ENCODE measurements at places on chromosomes 4 and X.
A peak's percentile ranks its signal among the peaks of the same experiment; 100 is the strongest.

DNA sequence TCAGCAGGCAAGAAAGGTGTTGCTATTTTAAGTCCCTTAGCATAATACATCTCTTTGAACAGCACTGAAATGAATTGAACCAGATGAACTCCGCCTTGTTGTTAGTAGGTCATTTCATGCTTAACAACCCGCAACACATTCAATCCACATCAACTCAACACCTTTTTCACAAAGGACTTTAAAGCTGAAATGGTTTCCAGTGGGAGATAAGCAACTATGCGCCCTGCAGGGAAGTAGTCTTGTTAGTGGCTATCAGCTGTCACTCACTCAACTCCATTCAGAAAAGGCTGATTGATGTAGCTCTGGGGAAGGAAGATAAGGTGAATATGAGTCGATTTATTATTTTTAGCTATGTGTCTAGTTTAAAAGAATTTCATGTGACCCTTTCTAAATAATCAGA lies 46.0 kb downstream of the ATP8A1 start:
- no peak for DNase-seq

DNA sequence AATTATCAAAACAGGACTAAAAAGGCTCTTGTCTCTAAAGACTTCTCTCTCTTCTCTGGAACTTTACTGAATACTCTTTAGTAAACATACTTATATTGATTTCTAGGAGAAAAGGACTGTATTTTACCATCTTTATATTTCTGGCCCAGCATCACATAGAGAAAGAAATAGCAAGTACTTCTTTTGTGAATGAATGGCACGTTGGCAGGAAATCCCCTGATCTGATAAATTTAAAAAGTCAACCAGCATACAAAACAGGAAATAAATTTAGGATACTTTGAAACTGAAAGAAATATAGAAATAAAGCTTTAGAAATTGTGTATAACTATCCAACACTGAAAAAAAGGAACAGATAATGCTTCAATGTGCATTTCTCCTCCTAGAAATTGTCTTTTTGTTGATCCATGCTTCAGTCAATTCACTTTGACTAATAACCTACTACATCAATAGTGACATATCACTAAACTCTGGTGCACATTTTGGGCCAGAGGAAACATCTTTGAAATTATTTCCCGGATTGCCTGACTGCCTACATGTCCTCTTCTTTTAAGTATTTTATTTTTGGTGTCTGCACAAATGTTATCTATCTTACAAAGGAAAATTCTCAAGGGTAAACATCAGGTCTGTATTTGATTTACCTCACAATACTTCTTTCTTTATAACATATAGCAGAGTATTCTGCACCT lies 183.5 kb upstream of the FSTL5 start:
- DNase-seq: no peak

DNA sequence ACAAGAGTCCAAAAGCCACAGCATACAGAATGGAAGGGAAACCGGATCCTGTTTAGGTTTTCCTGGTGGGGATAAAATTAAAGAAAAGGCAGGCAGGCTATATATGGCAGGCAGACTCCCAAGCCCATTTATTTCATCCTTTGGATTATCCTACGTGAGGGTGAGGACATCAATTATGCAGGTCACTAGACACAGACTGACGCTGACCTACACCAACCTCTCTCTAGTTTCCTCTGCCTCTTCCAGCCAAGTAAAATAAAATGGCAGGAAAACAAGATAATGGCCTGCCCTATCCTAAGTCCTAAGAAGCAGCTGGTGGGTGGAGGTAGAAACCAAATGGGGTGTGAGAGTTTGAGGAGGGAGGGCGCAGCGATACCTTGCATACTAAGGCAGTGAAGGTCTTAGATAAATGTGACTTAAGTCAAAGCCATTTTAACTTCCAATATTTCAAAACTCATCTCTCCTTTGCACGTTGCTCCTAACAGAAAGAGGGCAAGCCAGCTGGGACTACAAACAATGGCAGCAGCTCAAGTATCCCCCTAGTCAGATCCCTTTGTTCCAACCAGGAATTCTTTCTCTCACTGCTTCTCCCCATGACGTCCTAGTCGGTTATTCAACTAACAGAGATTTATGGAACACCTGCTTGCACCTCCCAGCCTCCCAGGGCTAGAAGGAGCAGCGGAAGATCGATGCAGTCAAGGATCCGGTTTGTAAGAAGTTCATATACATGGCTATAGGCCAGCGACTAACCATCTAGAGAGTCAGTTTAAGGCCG lies 72.8 kb downstream of the IRF2 start:
- no peak for DNase-seq

GRCh38 chrX:83469551-83469950 lies 38.5 kb upstream of the POU3F4 start:
- DNase-seq: no peak

DNA sequence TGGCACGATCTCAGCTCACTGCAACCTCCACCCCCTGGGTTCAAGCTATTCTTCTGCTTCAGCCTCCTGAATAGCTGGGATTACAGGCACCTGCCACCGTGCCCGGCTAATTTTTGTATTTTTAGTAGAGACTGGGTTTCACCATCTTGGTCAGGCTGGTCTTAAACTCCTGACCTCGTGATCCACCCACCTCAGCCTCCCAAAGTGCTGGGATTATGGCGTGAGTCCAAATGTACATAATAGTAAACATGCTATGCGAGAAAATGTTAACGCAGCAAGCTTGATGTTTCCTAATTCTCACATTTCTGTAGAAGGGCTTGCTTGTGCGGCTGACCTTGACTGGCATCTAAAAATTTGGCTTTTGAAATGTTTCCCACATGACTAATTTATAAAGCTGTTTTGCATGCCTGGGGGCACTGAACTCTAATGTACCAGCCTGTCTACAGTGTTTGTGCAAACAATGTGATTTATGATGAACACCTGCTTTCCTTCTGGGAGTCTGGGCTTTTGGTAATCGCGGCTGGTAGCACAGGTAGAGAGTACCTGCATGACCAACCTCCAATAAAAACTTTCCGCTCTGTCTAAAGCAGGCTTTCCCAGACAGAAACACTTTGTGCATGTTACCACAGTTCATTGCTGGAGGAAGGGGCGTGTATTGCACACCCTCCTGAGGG lies 216.8 kb downstream of the IL15 start:
- DNase-seq: no peak

- DNase-seq: no peak
Measured at GRCh38 chrX:30620980-30621618, 32.1 kb upstream of the GK start.

- no peak for DNase-seq
Measured at GRCh38 chr4:116752027-116752426, 333.3 kb downstream of the TRAM1L1 start.

DNA sequence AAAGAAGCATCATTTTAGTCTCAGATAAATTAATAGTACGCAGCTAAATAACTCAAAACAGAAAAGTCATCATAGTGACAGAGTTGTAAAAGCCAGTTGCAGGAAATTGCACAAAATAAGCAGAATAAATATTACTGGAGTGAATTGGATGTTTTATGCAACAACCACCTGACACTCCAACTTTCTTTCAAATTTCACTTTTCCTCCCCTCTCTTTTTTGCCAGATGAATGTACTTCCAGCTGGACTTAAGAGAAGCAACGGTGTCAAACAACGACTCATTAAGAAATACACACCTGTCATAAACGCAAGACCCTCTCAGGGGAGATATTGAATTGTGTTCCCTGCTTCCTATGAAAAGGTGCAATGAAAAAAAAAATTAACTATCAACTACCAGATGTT lies 120.2 kb upstream of the HCCS start:
- DNase-seq: no peak

GRCh38 chr4:119014658-119015057 lies 121.0 kb upstream of the MYOZ2 start:
- DNase-seq: no peak

- DNase-seq: no peak
Measured at GRCh38 chr4:85776579-85776978, 301.6 kb downstream of the ARHGAP24 start.

DNA sequence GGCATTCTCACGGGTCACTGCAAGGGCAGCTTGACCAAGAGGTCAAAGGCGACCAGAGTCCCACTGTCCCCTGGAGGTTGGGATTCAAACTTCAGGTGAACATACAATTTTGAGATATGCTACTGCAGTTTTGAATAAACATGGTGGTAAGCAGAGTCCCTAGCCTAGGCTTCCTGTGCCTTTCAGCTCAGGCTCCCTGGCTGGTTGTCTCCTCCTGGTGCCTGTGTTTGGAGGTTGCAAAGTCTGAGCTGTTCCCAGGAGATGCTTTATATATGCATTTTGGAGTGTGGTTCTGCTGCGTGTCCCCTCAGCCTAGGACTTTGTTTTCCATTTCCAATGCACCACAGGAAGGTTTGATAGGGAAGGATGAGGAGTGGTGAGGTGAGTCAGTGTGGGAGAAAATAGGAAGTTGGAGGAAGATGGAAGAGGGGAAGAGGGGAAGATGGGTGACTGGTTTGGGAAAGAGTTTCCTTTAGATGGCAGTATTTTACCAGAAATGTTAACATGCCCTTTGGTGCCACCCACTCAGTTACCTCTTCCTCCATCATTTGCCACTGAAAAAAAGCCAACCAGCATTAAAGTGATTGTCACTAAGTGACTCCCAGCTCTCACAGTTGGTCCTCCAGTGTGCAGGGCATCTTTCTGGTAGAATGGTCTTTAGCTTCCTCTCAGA lies 211.7 kb upstream of the AGTR2 start:
- no peak for DNase-seq

DNA sequence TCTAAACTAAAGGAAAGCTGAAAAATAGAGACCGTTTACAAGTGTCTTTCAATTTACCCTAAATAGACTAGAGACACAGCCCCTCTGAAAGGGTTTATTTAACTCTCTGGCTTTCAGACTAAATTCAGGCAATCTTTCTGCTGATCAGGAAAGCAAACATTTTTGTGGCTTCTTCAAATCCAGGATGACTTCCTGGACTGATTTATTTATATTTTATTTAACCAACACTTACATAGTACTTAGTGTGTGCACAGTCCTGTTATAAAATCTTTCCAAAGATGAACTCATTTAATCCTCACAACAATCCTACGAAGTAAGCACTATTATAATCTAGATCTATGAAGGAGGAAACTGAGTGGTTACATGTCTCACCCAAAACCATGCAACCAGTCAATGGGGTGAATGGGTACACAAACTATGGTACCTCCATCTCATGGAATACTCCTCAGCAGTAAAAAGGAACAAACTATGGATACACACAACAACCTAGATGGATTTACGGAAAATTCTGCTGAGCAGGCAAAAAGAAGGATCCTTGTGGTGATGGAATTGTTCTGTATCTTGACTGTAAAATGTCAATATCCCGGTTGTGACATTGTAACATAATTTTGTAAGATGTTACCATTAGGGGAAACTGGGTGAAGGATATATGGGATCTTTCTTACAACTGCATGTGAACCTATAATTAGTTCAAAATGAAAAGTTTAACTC lies 64.1 kb upstream of the MAMLD1 start:
- DNase-seq: no peak

DNA sequence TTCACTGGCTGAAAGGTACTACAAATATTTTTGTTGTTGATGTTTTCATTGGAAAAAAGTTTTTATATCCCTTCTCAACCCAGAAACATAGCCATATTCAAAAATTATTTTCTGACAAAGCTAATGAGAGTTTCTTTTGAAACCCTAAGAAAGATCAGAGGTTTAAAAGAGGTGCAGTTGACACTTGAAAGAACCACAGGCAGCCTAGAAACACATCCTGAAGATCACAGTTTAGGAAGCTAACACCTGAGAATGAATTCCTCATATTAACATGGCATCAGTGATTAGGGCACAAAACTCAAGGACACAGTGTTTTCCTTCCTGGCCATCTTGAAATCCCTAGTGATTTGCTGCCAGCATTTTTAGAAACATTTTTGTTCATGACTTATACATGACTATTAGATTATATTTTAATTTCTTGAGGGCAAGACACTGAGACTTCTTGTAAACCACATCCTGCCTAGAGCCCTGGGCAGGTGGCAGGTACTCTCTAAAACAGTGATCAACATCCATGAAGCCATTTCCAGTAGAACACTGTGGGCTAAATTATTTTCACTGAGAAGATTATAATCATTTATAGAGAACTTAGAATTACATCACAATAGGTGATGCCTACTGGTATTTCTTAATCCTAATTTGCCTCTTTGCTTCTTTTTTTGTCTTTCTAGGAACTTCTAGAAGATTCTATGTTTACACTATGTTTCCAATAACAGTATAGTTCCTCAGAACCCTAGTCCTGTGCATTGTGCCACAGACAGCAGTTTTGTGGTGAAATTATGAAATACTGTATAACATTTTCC lies 80.0 kb downstream of the ARSJ start:
- peak; percentile 59 for DNase-seq

- no peak for DNase-seq
Measured at GRCh38 chr4:187965726-187966125, 29.8 kb upstream of the ZFP42 start.

DNA sequence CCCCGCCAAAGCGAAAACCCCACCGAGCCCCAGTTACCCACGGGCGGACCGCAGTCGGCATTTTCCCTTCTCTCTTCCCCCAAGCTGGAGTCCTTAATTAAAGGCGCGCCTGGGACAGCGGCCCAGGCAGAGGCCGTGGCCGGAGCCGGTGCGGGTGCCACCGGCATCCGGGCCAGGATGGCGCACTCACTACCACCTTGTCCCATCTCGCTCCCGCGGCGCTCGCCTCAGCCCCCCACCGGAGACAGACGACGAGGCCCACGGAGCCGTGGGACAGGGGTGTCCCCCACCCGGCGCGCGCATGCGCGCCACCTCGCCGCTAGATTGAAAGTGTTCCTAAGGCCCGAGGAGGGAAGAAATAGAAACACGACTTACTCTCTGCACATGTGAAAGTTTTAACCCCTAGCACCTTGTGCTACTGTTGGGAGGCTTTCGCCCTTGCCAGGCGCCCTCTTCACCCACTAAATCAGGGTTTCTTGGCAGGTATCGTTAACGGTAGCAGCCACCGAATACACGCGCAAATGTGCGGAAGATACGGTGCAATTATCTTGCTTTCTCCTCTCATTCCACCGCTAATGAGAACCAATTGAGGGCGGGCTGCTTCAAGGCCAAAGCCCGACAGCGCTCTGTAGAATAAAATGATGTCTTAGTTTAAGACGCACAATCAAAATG lies 64.3 kb upstream of the CCDC160 start:
- DNase-seq: peak; percentile 49

GRCh38 chr4:86338989-86339388 lies 20.9 kb downstream of the MAPK10 start:
- DNase-seq: no peak

- DNase-seq: no peak
Measured at GRCh38 chr4:8917868-8918783, 46.5 kb upstream of the HMX1 start.

GRCh38 chr4:1668488-1668840 lies 15.6 kb downstream of the FAM53A start:
- no peak for DNase-seq

DNA sequence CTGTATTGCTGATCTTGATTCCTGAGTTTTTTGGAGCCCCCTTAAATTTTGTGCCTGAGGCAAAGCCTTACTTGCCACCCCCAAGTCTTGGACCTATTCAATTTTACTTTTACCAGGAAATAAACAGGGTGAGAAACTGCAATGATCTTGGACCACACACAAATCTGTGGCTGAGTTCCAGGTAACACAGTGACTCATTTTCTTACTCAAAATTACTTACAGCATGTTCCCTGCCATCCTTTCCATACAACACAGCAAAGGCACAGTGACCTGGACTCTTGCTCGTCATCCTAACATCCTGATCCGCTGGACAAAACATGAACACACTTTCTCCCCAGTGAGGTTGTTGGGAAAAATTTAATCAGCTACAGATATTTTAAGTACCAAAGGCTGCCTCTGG lies 60.7 kb upstream of the S100G start:
- no peak for DNase-seq

All from CD4-positive, alpha-beta T cell treated with Interferon alpha-2 for 1 hour (primary cell).